ENCODE measurements at places on chromosomes 11 and 22.

- DNase-seq: no peak
These were observed 45.4 kb upstream of the ATXN10 start for GRCh38 chr22:45626198-45626651.

DNA sequence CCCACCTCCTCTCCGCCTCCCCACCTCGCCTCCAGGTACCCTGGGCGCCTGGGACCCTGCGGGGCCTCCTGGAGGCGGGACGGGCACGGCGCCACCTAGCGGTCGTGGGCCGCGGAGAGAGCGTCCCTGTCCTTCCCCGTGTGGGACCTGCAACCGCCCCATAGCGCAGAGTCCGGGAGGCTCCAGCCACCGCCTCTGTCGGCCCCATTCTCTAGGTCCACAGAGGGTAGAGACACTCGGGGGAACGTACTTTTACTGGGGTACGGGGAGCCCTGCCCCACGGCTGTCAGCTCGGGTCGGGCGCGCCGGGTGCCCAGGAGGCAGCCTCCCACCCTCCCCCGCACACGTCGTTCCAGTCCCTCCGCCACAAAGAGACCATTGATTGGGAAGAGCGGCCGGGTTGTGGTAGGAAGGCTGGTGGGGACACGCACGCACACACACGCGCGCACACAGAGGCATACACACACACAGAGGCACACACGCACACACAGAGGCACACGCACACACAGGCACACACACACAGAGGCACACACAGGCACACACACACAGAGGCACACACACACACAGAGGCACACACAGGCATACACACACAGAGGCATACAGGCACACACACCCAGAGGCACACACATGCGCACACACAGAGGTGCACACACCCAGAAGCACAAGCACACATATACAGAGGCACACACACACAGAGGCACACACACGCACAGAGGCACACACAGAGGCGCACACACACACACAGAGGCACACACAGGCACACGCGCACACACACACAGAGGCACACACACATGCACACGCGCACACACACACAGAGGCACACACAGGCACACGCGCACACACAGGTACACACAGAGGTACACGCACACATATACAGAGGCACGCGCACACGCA lies 12.6 kb upstream of the NECTIN1 start:
- peak; percentile 62 for DNase-seq

- DNase-seq: no peak
These were observed 8.2 kb downstream of the PHF21A start for GRCh38 chr11:46112961-46113607.

GRCh38 chr11:57616595-57616994 lies 19.1 kb downstream of the SERPING1 start:
- DNase-seq: no peak

- no peak for DNase-seq
These were observed 1.0 kb downstream of the TSSK2 start for GRCh38 chr22:19132153-19132552.

- no peak for DNase-seq
These were observed 36.2 kb upstream of the BRSK2 start for GRCh38 chr11:1353383-1354124.

- DNase-seq: no peak
These were observed 134.9 kb downstream of the RCN1 start for GRCh38 chr11:32225571-32226285.

- no peak for DNase-seq
These were observed 4.5 kb upstream of the FGF3 start for GRCh38 chr11:69823641-69824265.

DNA sequence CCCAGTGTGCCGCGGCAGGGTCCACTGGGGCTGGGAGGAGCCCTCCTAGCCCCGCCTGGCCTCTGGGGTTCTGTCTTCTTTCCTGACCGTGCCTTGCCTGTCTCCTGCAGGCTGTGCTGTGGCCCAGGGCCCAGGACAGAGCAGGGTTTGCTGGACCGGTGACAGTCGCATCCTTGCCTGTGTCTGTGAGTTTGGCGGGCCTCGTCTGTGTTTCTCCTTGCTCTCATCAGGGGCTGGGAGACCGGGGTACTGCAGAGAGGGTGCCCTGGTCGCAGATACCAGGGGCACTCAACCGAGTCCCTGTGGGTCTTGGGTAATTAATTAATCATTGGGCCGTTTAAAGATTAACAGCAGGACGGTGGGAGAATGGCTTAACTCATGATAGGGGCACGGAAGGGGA lies 29.9 kb downstream of the RPL3 start:
- no peak for DNase-seq

- DNase-seq: no peak
These were observed 559.9 kb downstream of the MN1 start for GRCh38 chr22:27241430-27242321.

GRCh38 chr11:114738954-114739353 lies 60.6 kb downstream of the NXPE2 start:
- DNase-seq: no peak

DNA sequence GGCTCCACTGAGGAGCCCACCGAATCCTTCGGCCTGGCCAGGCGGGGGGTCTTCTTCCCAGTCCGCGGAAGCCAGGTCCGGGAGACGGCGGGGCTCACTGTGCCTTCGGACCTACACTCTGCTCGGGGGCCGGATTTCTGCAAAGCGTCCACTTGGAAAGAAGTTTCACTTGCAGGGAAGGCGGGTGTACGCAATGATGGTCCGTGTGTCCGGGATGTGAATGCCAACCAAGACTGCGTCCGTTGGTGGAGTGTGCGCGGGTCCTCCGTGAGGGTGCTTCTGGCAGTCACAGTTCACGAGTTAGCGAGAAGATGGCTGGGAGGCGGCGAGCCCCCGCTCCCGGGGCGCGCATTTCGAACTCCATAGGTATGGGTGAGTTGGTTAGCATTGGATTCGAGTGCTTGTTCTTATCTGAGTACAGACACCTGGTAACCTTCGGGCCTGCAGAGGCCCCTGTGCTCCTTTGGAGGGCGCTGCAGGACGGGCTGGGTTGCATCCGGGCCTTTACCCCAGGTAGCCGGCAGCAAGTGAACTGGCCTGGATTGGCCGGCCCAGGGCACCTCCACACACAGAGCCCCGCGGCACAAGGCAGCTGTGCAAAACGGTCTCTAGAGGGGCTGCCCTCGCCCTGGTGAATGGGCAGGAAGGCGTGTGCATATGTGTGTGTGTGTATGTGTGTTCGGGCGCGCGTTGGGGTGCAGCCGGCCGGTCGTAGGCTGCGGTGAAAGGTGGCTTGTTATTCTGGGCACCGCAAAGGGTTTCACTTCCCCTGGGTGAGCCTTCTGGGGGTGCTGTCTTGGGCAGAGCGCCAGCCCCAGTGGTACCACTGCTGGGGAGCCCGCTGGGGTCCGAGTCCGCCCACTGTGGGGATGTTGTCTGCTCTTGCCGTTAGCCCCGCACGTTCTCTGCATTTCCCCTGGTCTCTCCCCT lies 13.3 kb upstream of the CYP2R1 start:
- peak; percentile 70 for DNase-seq

GRCh38 chr22:36334821-36335603 lies 52.8 kb downstream of the MYH9 start:
- DNase-seq: no peak

GRCh38 chr22:44821741-44822475 lies 69.5 kb downstream of the ARHGAP8 start:
- DNase-seq: no peak

- no peak for DNase-seq
These were observed 45.3 kb upstream of the NECTIN1 start for GRCh38 chr11:119774172-119774763.

DNA sequence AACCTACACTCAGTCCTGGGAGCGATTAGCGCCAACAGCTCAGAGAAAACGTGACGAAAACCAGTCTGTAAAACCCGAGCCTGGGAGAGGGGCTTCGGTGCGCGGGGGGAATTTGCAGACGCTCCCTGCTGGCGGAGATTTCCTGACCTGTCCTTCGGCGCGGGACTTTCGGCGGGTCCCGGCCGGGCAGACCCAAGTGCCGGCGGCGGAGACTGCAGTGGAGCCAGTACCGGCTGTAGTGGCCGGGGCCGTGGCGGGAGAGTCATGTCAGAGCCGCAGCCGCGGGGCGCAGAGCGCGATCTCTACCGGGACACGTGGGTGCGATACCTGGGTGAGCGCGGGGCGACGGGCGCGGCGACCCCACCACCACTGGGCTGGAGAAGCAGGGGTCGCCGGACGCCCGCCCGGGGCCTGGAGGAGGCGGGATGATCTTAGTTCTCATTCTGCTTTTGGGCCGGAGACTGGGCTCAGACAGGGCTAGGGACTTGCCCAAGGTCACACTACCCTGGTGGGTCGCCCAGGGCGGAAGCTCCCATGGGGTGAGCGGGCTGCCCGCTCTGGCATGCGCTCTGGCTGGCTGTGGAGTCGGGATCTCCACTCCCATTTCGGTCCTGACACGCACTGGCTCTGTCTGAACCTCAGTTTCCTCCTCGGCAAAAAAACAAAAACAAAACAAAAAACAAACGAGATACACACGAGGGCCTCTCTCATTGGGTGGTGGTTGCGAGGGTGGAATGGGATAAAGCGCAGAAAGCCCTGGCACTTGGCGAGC lies at the start of gene MTFP1:
Gene MTFP1 (plus strand): TSS at position 153 of the 772 bp plus-strand sequence. CDS start 112 bp downstream, at position 265.
- DNase-seq: peak; percentile 37

DNA sequence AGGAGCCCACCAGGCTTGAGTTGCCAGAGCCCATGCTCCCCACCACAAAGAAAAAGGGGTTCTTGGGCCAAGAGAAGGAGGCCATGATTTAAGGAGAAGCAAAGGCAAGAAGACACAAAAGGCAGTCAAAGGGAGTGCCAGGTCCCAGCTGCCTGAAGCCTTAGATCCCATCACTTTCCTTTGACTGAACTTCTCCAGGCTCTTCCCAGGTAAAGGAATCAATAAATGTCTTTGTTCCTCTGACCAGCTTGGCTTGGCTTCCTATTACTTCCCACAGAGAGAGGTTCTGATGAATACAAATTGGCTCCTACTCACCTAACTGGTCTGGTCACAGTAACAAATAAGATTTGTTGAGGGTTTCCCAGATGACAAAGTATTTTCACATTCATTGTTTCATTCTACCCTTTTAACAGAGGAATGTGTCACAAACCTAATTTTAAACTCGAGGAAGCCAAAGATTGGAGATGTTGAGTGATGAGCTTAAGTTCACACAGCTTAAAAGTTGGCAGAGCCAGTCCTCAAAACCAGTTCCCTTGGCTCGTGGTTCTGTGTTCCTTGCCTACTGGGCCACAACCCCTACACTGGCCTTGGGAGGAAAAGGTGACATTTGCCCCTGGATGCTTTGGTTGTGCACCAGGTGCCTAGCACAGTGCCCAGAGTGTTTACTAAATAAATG lies 96.4 kb upstream of the SESN3 start:
- DNase-seq: no peak

GRCh38 chr11:32113200-32113919 lies 22.5 kb downstream of the RCN1 start:
- DNase-seq: no peak

DNA sequence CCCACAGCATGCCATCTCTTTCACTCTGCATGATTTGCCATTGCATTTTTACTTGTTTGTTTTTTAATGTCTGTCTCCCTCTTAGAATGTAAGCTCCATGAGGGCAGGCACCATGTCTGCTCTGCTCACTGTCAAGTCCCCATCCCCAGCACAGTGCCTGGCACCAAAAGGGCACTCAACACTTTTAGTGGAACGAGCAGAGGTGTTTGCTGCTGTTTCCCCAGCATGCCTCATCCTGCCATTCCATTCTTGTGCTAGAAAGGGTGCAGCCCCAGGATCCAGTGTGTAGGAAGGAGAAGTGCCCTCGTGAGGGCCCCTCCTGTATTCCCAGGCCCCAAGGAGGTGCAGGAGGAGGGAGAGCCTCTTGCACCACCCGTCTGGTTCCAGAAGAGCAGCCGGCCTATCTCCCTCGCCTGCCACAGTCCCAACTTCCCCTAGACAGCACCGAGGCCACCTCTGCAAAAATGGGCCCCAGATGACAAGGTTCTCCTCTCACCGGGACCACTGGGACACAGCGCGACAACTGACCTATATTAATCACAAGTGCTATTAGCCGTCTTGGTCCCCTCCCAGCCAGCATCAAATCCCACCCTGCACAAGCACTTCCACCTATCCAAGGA lies 33.3 kb upstream of the CACNG2 start:
- DNase-seq: no peak

DNA sequence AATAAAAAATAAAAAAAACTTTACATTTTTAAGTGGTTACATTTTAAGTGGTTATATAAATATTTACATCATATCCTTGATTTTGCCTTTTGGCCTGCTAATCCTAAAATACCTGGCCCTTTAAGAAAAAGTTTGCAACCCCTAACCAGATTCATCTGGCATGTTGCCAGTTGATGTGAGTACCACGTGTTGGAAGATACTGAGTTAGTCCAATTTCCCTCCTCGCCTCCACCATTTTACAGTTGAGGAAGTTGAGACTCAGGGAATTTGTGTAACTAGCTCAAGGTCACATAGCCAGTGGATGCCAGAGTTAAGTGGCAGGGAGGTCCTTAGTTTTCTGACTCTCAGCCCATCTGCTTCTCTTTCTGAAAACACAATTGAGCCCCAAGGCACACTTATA lies 5.1 kb downstream of the ELF5 start:
- no peak for DNase-seq

DNA sequence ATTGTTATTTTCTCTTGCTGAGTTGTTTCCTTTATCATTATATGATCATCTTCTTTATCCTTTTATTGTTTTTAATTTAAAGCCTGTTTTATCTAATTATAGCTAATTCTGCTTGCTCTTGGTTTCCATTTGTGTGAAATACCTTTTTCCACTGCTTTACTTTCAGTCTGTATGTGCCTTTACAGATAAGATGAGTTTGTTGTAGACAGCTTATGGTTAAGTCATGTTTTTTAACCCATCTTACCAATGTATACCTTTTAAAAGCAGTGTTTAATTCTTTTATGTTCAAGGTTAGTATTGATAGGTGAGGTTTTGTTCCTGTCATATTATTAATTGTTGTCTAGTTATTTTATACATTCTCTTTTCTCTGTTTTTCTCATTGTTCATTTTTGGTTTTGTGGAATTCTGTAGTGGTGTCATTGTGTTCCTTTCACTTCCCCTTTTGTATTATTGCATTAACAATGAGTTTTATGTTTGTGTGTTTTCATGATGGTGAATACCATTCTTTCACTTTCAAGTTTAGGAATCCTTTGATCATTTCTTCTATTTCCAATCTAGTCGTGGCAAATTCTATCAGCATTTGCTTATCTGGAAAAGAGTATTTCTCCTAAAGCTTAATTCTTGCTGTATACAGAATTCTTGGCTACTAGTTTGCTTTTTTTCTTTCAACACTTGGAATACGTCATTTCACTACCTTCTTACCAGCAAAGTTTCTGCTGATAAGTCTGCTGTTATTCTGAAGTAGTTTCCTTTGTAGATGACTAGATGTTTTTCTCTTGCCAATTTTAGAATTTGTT lies 21.8 kb downstream of the OR5AN1 start:
- DNase-seq: no peak

GRCh38 chr11:15967166-15967565 lies 389.2 kb downstream of the SOX6 start:
- DNase-seq: no peak

DNA sequence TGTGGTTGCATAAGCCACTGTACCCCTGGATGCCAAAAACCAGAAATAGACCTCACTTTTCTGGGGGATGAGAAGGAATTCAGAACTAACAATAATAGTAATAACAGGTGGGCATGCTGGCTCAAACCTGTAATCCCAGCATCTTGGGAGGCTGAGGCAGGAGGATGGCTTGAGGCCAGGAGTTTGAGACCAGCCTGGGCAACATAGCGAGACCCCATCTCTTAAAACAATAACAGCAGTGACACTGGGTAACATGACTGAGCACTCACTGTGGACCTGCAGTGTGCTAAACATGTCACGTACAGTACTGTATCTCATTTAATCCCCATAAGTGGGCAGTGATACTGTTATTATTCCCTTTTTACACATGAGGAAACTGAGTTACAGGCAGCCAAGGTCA lies 10.0 kb downstream of the FLRT1 start:
- no peak for DNase-seq

GRCh38 chr22:35523167-35523947 lies 17.3 kb upstream of the RASD2 start:
- no peak for DNase-seq

GRCh38 chr11:63667995-63668795 lies 3.0 kb downstream of the ATL3 start:
- DNase-seq: no peak
